ENCODE measurements at places on chromosomes 13 and 19. TPM values are rescaled to one million over a fixed set of nuclear protein-coding genes. Genes with fewer than 3 reads are reported as not detected.

The AKT1S1 gene
- 40.6 TPM for total RNA-seq

The MAMSTR gene
- total RNA-seq: 0.88 TPM

The ZNF320 gene
- total RNA-seq: 1.8 TPM

The EID2 gene
- 16.6 TPM for total RNA-seq

The CCDC8 gene
- total RNA-seq: 30.8 TPM

The GFY gene
- total RNA-seq: not detected

The IZUMO4 gene
- 4.3 TPM for total RNA-seq

The WDR62 gene
- 5.4 TPM for total RNA-seq
